Choroid plexus epithelial cell (primary cell): ENCODE measurements at places on chromosomes 4 and X.

GRCh38 chr4:76830612-76830963, 67.4 kb downstream of the SOWAHB start:
- no peak for DNase-seq

GRCh38 chrX:1249101-1249887, 19.3 kb upstream of the CSF2RA start:
- peak; percentile 7 for DNase-seq

DNA sequence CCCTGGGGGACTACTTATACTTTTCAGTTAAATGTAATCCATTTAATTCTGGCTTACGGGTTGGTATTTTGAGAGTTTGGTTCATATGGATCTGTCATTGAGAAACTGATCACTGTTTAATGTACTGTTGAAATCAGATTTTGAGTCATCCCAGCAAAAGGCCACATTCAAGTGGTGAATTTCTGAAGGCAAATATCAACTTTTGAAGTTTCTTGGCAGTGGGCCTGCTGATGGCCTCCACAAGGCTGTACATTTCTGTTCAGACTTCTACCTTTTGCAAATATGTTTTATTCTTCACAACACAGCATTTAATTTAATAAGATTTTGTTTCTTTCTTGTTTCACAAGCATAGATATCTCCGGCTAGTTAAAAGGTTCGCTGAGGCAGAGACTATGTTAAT, 138.7 kb downstream of the PDGFC start:
- peak; percentile 55 for DNase-seq

- DNase-seq: no peak
Observed at GRCh38 chr4:143026459-143027170, 158.1 kb upstream of the USP38 start.
